ENCODE measurements at places on chromosomes 5 and 9.

DNA sequence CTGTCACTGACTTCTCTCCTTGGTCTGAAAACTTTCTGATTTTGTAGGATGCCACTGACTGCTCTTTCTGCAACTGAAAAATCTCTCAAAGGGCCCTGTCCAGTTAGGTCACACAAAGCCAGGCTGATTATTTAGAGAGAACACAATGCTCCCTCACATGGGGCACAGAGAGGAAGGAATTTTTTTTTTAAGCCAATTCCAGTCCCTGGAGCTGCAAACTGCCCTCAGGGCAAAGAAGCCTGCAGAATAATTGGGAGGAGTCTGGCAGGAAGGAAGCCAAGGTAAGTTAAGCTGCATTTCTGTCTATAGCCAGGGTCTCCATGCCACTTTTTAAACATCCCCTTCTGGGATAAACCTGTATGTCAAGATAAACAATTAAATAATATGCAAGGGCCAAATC is 305.5 kb downstream of the ZSWIM6 start:
- no peak for DNase-seq

DNA sequence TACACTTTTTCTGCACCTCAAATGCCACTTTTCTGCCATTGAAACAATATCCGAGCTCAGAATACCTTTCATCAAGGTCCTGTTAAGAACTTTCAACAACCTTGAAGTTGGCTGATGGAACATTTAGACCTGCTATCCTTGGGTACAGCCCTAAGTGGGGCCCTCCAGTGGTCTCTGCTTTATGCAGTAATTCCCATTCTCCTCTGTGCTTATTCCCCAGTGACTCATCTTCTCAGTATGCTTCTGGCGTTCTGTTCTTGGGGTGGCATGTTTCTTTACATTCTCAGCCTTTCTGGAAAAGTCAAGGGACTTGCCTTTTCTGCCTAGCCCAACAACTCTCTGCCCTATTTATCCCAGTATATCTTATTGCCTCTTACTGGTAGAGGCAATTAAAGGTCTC is 7.1 kb downstream of the ANP32B start:
- peak; percentile 61 for DNase-seq

- DNase-seq: no peak
Observed at GRCh38 chr9:126033318-126033717, 286.1 kb downstream of the PBX3 start.

DNA sequence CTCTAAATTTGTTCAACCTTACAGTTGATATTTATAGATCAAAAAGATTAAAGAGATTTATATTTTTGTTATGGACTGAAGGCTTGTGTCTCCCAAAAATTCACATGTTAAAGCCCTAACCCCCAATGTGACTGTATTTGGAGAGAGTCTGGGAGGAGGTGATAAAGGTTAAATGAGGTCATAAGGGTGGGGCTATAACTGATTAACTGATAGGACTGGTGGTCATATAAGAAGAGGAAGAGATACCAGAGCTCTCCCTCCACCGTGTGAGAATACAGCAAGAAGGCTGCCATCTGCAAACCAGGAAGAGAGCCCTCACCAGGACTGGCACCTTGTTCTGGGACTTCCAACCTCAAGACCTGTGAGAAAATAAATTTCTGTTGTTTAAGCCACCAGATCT is 264.3 kb downstream of the ENC1 start:
- no peak for DNase-seq

DNA sequence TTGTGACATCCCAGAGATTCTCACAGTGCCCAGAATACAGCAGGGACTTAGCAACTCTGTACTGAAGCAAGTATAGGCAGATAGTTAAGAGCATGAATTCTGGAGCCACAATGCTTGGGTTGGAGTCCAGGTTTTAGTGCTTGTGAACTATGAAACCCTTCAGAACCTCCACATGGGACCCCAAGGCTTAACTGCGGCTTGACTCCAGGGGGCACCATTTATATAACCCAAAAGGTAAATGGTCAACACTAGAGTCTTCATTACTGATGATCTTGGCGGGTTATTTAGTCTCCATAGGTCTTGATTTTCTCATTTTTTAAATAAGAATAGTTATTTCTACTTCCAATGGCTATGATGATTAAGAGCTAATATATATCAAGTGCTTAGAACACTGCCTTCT is 390.3 kb downstream of the TAF11L14 start:
- no peak for DNase-seq

DNA sequence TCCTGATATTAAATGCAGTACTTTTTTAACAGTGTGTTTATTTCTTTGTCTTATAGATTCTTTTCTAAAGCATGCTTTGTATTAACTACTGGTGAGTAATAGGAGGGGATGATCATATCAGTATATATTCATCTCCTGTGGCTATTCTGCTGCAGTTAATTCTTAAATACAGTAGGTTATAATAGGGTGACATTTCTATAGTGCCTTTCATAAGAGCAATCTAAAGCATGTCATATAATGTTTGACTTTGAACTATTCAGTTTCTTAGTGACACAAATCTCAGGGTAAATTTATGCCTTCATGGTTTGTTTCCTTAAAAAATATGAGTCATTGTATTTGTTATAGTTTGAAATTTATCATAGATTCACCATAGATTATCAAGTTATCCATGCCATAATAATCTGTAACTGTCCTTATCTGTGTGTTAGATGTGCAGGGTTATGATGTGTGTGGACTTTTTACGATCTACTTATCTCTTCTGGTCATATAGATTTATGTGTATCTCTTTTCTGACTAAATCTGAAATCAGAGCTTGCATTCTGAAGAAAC is 1019.5 kb downstream of the NR2F1-AS1 start:
- no peak for DNase-seq

- no peak for DNase-seq
Observed at GRCh38 chr9:121537283-121537682, 37.6 kb upstream of the GGTA1 start.

DNA sequence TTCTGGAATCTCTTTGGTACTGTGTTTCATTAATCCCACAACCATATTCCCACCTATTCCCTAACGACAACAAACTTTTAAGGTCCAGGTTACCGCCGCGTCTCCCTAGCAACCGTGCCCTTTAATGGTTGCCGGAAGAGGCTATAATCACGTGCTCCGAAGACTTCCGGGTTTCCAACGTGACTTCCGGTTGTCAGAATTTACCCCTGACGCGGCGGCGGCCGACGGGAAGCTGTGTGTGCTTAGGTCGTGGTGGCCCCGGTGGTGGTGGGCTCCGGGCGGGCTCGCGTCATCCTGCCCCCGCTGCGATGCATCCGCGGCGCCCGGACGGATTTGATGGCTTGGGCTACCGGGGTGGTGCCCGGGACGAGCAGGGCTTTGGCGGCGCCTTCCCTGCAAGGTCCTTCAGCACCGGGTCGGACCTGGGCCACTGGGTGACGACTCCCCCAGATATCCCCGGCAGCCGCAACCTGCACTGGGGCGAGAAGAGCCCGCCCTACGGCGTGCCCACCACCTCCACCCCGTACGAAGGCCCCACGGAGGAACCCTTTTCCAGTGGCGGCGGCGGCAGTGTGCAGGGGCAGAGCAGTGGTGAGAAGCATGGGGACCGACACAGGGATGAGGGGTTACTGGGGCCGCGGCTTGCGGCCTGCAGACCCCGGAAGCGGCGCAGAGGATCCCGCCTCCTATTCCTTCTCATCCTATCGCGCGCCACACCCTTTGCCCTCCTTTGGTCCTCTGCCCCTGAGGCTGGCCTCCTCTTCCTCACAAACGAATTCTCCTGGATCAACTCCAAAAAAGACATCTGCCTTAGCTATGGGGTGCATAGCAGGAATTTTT is at the start of gene SLC25A46:
TSS of gene SLC25A46 (plus strand) at position 196 of the 840 bp plus-strand sequence. CDS start at position 309, 113 bp downstream.
- peak; percentile 93 for DNase-seq

DNA sequence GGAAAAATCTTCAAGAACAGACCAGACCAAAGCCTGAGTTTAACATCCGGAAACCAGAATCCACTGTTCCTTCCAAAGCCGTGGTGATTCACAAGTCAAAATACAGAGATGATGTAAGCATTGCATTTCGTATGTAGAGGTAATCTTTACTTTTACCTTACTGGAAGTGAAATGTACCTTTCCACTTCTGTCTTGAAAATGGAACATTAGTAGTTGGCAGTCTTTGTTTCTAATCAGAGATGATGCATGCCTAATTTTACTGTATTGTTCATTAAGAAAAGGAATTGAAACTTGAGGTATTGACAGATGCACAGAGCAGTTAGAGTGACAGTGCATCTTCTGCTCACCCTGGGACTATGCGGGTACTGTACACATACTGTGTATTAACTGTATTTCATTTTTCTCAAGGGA is 34.6 kb downstream of the HABP4 start:
- DNase-seq: no peak

DNA sequence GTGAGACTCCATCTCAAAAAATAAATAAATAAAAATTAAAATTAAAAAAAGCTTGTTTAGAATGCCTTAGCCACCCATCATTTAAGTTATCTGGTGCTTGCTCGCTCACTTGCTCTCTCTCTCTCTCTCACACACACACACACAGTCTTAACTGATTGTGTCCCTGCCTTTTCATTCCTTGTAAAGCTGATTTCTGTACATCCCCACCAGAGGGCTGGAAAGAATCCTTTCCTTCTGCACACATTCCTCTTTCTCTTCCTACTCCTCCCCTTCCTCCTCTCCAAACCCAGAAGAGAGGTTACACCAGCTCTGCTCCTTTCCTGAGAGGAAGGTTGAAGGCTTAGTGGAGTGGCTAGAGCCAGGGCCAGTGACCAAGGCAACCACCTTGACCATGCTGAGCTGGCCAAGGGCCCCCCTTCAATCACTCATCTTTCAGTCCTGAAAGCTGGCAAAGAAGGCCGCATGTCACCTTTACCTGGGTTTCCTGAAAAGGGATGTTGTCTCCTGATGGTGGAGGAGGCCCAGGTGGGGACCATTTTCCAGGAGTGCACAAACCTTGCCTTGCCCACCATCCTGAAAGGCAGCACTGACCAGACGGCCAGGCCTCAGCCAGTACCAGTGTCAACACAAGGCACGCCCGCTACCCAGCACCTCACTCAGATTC is 25.6 kb downstream of the STK10 start:
- no peak for DNase-seq

DNA sequence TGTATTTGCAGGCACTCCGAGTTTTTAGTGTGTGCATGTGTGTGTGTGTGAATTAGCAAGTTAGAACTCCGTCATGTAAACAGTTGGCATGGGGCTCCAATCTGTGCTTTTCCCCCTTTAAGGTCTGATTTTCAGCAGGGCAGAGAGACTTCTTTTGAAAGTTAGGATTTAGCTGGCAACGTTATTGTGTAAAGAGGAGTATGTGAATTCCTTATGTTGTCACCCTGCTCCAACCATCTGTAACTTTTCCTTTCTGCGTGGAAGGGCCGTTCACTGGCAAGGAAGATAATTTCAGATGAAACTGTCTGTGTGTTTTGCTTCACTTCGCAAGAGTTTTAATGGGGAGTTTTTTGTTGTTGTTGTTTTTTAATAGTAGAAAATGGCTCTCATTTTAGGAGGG is 332 bp downstream of the SGCD start:
- DNase-seq: peak; percentile 2

- DNase-seq: no peak
Observed at GRCh38 chr5:137822984-137823383, 44.7 kb upstream of the MYOT start.

DNA sequence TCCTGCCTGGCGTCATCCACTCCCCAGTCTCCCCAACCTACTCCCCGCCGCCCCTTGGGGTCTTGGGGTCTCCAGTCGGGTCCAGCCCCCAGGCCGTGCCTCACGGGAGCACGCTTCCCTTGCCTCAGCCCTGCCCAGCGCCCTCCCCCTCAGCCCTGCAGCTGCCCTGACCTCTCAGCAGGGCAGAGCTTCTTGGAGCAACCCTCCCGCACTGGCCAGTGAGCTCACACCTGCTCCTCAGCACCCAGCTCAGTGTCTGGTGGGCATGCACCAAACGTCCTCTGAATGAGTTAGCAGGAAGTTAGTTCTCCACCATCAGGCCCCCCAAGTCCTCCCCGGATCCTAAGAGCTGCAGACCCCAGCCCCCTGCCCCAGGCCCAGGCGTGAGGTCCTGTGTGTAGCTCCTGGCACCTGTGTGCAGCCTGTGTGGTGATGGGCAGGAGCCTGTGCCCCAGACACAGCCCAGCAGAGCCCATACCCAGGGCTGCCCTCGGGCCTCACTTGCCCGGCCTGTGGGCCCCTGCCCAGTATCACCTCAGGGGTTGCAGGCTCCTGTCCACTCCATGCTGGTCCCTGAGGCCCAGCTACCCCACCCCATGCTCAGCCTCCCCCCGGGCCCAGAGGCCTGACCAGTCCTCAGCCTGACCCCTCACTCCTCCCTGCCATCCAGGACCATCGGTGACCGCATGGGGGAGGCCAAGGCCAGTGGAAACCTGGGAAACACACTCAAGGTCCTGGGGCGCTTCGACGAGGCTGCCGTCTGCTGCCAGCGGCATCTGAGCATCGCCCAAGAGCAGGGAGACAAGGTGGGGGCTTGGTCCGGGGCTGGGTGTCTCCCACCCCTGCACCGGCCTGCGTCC is 8.2 kb downstream of the GPSM1 start:
- DNase-seq: no peak

GRCh38 chr9:133714606-133715294 is 23.4 kb downstream of the SARDH start:
- DNase-seq: peak; percentile 97

DNA sequence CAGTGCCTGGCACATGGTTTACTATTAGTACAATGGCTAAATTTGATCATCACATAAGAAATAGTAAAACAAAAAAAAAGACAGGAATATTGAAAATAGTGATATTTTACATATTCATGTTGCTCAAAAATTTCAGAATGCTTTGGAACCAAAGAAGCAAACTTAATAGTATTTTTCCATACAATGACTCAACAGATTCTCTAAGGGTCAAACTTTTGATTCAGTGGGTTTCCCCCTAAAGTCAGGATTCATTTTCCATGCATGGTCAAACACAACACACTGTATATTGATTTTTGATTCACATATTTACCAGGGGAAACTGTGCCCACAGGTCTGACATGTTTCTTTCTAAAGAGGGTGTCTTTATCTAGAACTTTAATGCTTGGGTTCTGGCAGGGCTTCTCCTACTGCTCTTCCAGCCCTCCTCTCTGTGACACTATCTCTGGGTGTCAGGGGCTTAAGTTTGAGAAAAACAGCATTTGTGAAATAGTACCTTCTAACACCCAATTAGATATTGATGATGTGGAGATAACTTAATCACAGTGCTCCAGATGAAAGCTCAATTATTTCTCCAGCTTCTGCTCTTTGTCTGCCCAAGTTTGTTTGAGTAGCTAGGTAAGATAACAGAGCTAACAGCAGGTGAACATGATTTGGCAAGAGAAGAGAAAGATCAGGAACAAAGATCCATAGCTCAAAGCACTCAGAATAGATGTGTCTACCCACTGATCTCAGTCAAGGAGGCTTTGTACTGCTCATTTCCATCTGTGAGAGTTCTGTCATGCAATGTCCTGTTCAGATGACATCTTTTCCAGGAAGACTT is 35.5 kb upstream of the ELL2 start:
- no peak for DNase-seq
